ENCODE measurements at places on chromosomes 2 and 18. TPM values are rescaled to one million over a fixed set of nuclear protein-coding genes. Genes with fewer than 3 reads are reported as not detected.

MRPS5 gene
- total RNA-seq = 65.4 TPM

FAM161A gene
- 6.9 TPM for total RNA-seq

CD226 gene
- 81.8 TPM for total RNA-seq

CAPG gene
- total RNA-seq = 58.4 TPM

TNFRSF11A gene
- total RNA-seq = 5.4 TPM

TPGS2 gene
- total RNA-seq = 58.8 TPM

PSMA8 gene
- total RNA-seq = 0.81 TPM

KCNE4 gene
- not detected for total RNA-seq

CCDC150 gene
- 22.2 TPM for total RNA-seq

MC4R gene
- not detected for total RNA-seq

Data from activated T-cell treated with anti-CD3 and anti-CD28 coated beads, Interleukin-2, amount 50 U/mL, for 72 hours (primary cell).